ENCODE measurements at places on chromosomes 5 and 9.
A peak's percentile ranks its signal among the peaks of the same experiment; 100 is the strongest.

DNA sequence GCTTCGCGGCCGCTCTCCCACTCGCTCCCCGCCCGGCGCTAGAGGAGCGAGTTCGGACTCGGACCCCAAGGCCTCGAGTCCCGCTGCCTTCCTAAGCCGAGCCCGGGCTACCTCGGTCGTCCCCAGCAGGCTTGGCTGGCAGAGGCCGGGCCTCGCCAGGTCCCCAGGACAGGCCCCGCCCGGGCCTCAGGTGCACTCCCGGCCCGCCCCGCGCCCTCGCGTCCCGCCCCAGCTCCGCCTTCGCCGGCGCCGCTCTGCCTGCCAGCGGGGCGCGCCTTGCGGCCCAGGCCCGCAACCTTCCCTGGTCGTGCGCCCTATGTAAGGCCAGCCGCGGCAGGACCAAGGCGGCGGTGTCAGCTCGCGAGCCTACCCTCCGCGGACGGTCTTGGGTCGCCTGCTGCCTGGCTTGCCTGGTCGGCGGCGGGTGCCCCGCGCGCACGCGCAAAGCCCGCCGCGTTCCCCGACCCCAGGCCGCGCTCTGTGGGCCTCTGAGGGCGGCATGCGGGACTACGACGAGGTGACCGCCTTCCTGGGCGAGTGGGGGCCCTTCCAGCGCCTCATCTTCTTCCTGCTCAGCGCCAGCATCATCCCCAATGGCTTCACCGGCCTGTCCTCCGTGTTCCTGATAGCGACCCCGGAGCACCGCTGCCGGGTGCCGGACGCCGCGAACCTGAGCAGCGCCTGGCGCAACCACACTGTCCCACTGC, at the start of gene SLC22A5:
Gene SLC22A5, plus strand, starts transcription at position 237 of the 707 bp plus-strand sequence. Its CDS starts 263 bp downstream, at position 500.
- peak; percentile 81 for DNase-seq

DNA sequence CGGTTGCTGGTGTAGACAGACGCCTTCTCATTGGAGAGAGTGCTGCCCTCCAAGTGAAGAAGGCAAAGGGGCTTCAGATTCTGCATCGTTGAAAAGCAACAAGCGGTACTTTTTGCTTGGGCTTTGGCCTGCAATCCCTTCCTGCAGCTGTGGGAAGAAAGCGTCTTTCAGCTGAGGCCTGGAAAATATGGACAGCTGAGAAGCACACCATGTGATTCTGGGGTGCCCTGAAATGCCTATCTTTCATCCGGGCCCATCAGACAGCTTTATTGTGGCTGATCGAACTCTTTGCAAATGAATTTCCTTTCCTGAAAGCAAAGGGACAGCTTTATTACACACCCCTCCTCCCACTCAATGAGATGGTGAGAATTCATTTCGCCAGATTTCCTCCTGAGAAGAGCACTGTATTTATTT, 74.0 kb downstream of the NSG2 start:
- DNase-seq = no peak

- DNase-seq = no peak
These were observed 45.4 kb downstream of the PTBP3 start for GRCh38 chr9:112288029-112288428.

DNA sequence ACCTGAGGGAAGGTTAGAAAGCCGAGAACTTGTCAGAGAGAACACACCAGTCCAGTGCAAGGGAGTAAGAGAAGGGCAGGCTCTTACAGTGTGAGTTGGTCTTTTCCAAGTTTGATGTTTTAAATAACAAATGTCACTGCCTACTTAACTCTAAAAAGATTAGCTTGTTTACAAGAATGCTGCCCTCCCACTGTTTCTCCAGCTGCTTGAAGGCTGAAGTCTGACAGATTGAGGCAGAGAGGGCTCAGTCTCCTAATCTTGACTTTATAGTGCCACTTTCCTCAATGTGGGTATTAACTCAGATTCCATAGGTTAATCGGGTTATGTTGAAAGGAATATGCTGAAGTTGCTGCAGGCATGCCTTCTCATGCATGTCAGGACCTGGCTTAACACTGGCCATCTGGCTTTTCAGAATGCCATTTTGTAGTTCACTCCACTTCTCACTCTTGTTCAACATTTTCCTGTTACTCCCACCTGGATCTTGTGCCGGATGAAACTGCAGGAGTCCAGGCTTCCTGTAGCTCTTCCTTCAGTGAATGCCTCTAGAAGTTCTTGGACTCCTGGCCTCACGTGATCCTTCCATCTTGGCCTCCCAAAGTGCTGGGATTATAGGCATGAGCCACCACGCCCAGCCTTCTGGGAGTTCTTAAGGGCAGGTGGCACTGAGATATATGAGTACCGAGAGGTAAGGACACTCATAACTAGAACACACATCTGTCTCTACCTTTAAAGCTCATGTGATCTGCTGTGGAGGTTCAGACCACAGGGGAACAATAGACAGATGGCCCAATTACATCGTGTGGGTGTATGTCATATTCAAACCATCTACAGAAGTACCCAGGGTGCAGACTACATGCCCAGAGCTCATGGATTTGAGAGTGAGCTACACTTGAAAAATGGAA, 249.7 kb downstream of the ARHGAP26 start:
- DNase-seq = peak; percentile 33

- no peak for DNase-seq
These were observed 28.6 kb upstream of the FEM1C start for GRCh38 chr5:115573133-115573532.

GRCh38 chr5:30804739-30805505, 388.6 kb upstream of the CDH6 start:
- DNase-seq = no peak

DNA sequence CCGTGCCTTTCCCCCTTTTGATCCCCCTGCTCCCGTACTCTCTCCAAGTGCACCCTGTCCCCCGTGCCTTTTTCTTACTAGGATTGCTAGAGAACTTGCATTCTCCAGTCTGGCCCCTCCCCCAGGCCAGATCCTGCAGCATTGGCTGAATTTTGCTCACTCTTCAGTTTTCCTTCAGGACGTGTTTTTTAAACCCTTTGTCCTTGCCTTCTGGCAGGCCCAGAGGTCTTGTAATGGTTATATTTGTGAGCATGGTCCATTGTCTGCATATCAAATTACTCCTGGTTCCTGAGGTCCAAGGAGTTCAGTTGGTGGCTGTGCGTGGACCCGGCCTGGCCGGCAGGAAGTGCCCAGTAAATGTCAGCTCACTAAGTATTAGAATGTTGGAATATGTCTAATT, 606 bp downstream of the TBC1D13 start:
- peak; percentile 20 for DNase-seq

DNA sequence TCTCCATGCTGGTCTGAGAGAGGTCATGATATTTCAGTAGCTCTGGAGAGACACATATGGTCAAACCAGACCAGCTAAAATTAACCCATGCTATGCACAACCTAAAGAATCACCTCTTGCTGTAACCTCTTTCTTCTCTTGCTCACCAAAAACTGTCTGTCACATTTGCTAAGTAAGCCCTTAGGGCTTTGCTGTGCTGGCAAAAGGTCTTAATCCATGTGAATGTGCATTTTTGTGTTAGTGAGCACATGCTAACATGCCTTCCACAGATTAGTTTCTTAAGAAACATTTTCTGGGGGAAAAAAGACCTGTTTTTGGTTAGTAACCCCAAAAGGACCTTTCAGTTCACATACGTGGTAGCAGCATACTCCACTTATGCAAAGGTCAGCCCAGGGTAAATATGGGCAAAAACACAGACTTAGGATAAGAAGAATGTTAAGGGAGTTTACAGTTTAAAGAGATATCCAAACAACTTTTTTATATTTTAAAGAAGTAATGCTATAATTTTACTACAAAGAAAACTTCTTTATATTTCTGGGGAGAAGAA, 124.2 kb upstream of the CCDC152 start:
- no peak for DNase-seq

GRCh38 chr9:16992138-16992537, 121.7 kb upstream of the BNC2 start:
- no peak for DNase-seq

DNA sequence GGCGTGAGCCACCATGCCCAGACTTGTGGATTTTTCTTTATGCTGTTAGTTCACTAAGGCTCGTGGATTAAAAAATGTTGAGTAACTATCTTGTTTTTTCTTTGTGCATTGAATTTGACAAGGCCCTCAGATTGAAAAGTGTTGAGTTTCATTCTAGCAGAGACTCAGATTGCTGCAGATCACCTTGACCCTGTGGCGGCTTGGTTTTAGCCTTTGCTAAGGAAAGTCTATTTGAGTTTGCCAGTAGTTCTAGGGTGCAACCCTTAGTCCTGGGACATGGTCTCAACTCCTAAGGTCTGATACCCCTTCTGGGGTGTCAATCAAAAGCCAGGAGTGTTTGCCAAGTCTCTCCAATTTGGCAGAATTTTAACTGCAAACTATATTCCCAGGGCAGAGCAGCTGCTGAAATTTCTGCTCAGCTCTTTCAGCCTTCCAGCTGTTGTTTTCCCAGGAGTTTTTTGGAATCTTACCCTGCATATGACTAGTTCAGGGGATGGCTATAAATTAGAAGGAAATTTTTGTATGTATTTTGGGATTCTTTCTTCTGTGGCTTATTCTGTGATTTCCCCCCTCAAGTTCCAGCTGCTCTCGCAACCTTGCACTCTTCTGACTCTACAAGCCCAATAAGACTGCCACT, 84.3 kb upstream of the HAND1 start:
- DNase-seq = no peak

GRCh38 chr5:60649288-60649917, 50.6 kb downstream of the DEPDC1B start:
- DNase-seq = no peak

- DNase-seq = no peak
These were observed 83.2 kb downstream of the PTPDC1 start for GRCh38 chr9:94167376-94167890.

DNA sequence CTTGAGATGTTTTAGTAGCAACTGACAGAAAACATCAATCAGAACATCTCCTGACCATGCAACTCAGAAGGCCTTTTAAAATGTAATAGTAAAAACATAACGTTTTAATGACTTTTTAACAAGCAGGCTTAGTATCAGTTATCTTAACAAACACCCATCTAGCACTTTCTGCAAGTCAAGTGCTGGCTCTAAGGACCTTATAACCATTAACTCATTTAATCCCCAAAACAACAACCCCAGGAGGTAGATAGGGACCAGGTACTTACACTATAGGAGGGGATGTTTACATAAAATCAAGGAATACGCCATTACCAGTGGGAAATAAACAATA, 41.8 kb downstream of the ROR2 start:
- DNase-seq = no peak

DNA sequence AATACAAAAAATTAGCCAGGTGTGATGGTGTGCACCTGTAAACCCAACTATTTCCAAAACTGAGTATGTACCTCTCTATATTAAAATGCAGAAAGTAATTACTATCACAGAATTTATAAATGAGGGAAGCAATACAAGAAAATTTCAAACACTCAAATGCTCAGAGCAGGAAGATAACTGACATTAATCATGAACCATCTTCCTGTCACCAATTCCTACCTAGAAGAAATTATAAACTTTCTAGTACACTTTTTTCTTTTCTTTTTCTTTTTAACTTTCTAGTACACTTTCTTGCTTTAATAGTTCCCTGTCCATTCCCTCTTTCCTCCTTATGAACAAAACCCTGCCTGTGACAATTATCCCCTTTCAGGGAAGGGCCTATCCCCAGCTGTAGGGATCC, 106.8 kb downstream of the MED27 start:
- DNase-seq = no peak

- no peak for DNase-seq
These were observed 47.2 kb downstream of the OR2K2 start for GRCh38 chr9:111282845-111283244.

DNA sequence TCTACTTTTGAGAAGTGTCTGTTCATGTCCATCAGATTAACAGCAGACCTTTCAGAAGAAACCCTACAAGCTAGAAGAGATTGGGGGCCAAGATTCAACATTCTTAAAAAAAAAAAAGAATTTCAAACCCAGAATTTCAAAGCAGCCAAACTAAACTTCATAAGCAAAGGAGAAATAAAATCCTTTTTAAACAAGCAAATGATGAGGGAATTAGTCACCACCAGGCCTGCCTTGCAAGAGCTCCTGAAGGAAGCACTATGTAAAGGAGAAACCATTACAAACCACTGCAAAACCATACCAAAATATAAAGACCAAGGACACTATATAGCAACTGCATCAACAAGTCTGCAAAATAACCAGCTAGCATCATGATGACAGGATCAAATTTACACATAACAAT, 124.6 kb upstream of the PDE4D start:
- no peak for DNase-seq

- DNase-seq = no peak
These were observed 24.7 kb upstream of the TJP2 start for GRCh38 chr9:69149321-69149807.

- no peak for DNase-seq
These were observed 109.9 kb downstream of the EHMT1 start for GRCh38 chr9:137728444-137729311.

GRCh38 chr5:131210151-131210510, 39.4 kb downstream of the LYRM7 start:
- DNase-seq = no peak

GRCh38 chr5:30994176-30994575, 199.3 kb upstream of the CDH6 start:
- no peak for DNase-seq

DNA sequence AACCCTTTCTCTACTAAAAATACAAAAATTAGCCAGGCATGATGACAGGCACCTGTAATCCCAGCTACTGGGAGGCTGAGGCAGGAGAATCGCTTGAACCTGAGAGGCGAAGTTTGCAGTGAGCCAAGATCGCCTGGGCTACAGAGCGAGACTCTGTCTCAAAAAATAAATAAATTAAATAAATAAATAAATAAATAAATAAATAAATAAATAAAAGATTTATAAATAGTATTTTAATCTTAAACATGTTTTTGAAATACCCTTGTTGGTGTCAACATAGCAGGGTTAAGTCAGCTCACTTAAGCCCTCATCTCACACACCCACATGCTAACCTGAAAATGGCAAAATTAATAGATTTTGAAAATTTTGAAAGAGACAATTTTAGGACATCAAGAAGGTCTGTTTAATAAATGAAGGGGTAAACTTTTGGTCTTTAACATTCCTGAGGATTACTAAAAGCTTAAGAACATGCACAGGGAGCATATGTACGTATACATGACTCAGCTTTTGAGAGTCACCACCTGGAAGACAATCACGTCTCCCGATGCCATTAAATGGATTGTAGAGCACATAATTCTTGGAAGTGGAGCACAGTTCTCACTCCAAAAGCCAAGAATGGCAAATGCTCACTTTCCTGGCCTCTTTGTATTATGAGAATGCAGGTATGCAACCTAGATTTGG, 202.5 kb downstream of the GDNF start:
- DNase-seq = no peak

GRCh38 chr5:116446356-116447005, 128.1 kb downstream of the SEMA6A start:
- DNase-seq = no peak

GRCh38 chr9:112508377-112508776, 21.8 kb downstream of the KIAA1958 start:
- no peak for DNase-seq

- DNase-seq = no peak
These were observed 151.7 kb downstream of the PIK3R1 start for GRCh38 chr5:68367287-68367686.

GRCh38 chr5:7010591-7010990, 297.4 kb downstream of the TENT4A start:
- no peak for DNase-seq

DNA sequence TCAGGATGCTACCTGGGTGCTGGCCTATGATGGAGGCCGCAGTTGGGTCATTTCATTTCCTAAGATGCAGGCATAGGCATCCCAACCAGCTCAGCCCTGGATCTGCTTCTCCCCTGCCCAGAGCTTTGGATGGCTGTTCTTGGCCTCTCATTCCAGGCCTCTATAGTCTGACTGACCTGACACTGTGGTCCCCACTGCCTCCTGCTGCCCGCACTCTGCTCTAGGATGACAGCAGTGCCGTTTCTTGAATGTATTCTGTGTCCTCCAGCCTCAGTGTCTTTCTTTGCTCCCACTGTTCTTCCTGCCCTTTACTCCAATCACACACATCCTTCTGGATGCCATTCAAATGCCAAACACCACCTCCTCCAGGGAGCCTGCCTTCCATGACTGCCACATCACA, 235.7 kb downstream of the HSPA4 start:
- DNase-seq = peak; percentile 54

Measured in activated CD4-positive, alpha-beta T cell treated with anti-CD3 and anti-CD28 coated beads for 48 hours (primary cell).